Stromal cell of bone marrow (primary cell): ENCODE measurements at places on chromosomes 4 and X.

GRCh38 chrX:102934624-102935023, 2.4 kb upstream of the RAB40AL start:
- peak; percentile 6 for DNase-seq

GRCh38 chr4:123621072-123621705, 224.6 kb downstream of the SPRY1 start:
- peak; percentile 53 for DNase-seq

GRCh38 chrX:40651620-40652223, 4.4 kb upstream of the CXorf38 start:
- peak; percentile 38 for DNase-seq

GRCh38 chr4:152209772-152210493, 326.0 kb downstream of the FBXW7 start:
- DNase-seq, result no peak

- DNase-seq, result no peak
Measured at GRCh38 chr4:127548990-127549925, 83.5 kb upstream of the INTU start.

DNA sequence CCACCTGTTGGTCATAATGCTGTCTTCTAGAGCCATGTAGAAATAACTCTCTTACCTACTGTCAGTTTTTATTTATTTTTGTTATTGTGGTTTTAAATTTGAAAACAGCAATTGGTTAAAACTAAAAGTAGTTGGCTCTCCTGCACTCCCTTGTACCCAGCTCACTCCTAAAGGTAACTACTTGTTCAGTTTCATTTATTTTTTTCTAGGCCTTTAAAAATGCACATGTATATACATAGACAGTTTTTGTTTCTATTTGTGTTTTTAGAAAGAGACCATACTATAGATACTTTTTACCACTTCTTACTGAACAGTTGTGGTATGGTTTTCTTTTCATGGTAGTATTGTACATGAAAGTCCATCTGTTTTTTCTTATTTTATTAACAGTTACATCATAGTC, 16.8 kb downstream of the SMAD1 start:
- DNase-seq, result no peak

GRCh38 chrX:10146346-10146745, 10.4 kb upstream of the CLCN4 start:
- no peak for DNase-seq

DNA sequence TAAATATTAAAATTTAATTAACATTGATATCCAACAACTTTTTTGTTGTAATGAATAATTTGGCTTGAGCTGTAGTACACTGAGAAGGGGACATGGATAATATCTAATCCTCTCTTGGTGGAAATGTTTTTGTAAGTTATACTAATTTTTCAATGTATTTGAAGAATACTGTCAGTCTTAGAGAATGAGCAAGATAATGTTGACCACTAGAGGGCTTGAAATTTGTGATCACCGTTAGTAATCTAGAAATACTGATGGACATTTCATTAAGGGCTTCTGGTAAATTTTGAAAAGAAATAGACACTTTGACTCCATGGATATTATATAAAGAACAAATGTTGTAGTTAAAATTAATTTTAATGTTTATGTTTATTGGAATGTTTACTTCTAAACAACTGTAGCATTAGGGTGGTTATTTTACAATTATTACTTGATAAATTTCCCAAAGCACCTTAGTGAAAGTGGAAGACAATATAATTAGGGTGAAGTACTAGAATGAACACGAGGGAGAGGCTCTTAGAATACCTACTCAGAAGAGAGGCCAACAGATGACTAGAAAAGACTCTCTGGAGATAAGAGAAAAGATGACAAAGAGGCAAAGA, 20.0 kb upstream of the CAMK2D start:
- no peak for DNase-seq

- no peak for DNase-seq
Measured at GRCh38 chr4:42945874-42946273, 53.4 kb downstream of the GRXCR1 start.

DNA sequence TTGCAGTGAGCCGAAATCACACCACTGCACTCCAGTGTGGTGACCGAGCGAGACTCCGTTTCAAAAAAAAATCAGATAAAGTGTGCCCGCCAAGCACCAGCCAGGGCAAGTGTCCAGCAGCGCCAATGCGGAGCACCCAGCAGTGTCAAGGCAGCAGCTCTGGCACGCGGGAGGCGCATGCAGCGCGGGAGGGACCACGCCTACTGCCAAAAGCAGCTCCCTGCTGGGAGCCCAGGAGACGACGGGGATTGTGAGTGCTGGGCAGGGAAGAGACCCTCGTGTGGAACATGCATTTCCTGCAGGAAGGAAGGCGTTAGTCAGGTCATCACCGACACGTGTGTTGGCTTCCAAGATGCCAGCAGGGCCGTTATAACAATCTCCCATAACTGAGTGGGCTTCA, 10.4 kb downstream of the FAM53A start:
- no peak for DNase-seq

GRCh38 chr4:5370286-5370685, 319.0 kb downstream of the STK32B start:
- no peak for DNase-seq

GRCh38 chr4:143406523-143406922, 69.8 kb downstream of the GAB1 start:
- peak; percentile 73 for DNase-seq

DNA sequence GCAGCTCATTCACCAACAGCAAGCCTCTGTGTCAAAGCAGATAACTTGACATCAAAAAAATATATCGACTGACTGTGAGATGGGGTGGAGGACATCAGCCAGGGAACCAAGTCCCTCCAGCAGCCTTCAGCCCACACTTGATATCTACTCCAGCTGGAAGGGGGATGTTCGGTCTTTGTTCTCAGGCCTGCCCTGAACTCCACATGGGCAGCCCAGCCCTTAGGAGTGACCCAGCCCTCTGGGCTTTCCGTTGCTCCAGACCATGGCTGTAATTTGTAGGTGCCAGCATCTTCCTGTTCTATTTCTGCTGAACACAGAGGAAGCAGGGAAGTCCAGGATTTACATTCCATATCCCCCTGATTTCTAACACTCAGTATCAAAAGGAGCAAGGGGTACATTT, 17.4 kb downstream of the RASL11B start:
- DNase-seq, result no peak

DNA sequence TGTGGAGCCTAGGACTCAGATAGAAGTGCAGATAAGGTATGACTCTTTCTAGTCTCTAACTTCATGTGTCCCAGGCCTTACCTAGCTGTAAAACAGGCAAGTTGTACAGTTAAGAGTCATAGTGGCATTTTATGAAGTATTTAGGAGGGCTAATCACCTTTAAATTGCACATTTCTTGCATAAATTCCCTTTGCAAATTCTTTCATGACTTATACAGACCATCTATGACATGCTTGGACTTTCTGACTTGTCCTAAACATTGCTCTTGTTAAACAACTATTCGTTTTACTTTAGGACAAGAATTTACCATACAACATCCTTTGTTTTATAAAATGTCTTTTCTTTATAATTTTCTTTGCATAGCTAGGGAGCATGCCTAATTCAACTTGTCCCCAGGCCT, 7.8 kb upstream of the RRAGB start:
- no peak for DNase-seq

GRCh38 chrX:10259716-10260115, 102.9 kb downstream of the CLCN4 start:
- no peak for DNase-seq

DNA sequence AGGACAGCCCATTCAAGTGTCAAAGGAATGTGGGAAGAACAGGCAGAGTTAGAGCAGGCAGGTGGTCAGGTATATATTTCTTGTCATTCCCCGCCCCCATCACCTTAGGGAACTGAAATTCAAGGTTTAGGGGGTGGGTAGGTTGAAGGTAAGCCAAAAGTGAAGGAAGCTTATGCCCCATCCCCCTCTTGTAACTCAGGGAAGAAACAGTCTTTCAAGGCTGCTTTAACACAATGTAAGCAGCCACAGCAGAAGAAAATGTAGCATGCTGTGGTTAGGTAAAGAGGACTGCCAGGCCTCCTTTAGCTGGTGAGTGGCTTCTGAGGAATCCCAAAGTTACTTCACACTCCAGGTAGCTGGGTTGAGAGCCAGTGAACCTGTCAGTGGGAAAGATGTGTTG, 122.3 kb downstream of the RS1 start:
- DNase-seq, result no peak

DNA sequence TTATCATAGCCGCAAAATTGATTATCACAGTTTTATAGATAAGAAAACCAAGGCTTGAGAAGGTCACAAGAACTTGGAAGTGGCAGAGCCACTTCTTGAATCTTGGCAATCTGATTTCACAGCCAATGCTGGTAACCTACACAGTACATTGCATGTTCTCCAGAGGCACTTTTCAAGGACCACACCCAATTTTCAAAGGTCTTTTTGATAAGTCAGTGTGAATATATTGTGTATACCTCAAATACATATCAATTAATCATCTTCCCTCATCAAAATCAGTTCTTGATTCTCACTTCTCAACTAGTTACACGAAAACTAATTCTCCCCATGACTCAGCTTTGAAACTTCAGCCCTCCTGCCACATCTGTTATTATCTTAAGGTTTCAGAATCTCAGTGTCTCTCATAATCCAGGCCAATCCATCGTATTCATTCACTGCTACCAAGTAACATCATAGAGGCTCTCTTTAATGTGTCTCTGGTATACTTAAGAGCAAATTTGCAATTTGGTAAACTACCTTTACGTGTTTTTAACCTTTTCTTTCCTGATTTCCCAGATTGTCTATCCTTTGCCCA, 16.8 kb downstream of the CAMK2D start:
- DNase-seq, result no peak

DNA sequence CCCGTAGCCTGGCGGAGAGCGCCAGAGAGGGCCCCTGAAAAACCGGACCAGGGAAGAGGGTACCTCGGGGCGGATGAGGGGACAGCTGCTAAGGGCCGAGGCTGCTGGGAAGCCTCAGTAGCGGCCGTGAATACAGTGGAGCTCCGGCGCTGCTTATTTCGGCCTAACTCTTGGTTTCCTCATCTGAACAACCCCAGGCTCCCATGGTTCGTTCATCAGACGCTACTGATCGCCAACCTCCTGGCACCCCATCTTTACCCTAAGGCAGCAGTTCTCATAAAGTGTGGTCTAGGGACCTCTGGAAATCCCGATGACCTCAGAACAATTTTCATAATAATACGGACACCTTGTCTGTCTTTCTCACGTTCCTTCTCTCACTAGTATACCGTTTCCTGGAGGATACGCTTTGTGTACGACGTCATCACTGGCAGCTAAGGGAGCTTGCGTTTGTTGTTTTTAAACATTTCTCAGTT, 645 bp upstream of the RAB28 start:
- DNase-seq, result peak; percentile 9

DNA sequence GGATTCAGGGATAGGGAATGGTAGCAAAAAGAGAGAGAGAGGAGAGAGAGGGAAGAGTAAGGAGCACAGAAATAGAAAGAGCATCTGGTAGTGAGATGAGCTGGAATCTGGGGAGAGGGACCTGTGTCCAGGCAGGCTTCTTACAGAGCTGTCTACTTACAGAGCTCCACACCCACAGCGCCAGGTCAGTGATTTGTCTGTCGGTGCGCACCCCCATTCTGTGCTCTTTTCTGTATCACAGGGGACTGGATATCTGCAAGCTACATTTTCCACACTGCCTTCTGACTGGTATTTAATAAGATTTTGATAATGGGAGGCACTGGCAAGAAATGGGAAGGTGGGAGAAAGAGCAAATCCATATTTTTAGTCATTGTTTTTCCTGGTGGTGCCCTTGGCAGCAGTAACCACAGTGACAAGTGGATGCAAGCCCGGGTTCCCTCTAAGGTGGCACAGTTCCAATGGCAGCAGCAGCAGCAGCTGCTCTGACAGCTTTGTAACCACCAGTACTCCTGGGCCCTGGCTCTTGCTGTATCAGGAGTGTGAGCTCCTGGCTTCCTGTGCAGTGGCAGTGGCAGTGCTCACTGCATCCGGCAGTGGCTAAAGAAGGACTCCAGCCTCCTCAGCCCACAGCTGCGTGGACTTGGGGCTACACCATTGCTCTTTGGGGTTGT, 300.5 kb downstream of the TRIML1 start:
- peak; percentile 33 for DNase-seq

- DNase-seq, result peak; percentile 51
Measured at GRCh38 chr4:152983774-152984411, 47.8 kb downstream of the FHDC1 start.

DNA sequence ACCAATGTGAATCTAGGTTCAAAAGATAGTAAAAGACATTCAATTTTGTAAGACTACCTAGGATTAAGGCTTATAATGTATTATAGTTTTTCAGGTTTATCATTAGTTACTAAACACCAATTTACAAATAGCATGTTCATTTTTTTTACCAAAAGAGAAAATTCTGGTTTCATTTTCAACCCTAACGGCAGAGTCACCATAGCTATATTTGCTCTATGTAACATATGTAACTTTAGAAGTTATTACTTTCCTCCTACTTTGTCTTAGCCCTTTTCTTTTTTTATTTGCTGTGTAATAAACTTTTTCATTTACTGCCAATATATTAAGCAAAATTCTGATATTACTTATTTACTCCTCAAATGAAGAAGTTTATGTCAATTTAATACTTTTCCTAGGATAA, 639.6 kb downstream of the ARAP2 start:
- DNase-seq, result no peak

- DNase-seq, result no peak
Measured at GRCh38 chr4:41000356-41000755, 214.0 kb downstream of the APBB2 start.

DNA sequence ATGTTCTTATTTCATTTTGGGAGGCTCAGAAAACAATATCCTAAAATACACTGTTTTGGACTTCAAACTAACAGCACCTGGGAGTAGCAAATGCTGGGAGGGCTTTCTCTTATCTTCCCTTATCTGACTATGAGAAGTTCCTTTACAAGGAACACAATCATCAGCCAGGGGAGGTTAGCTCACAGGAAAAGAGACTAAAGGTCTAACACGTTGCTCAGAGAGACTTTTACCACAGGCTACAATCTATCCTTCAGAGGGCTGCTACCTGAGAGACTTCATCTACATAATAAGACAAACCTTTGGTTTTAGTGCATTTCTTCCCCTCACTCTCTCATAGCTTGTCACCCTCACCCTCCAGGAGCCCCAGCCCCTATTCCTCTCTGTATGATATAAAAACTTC, 35.8 kb downstream of the MEPE start:
- DNase-seq, result no peak

DNA sequence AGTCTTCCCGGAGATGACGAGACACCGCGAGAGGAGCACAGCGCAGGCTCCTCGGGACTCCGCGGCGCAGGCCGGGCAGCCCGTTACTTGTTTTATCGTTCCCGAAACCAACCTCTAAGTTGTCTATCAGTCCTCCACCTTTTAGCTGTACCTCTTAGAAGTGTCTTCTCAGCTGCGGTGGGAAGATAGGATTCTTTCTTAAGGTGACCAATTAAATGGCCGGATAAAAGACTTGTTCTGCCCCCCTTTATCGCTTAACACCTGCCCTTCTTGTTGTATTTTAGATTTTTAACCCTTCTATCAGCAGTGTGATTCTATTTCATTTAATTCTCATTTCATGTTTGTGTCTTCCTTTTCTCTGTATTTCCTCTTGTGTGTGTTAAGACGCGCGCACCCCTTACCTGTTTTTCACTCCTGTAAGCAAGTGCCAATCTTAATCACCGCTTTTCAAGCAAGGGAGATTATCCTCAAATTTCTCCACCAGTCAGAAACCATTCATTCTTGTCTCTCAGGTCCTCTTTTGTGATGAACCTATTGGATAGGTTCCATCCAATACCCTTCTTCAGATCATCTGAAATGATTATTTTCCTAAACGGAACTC, at the start of gene SLC9B2:
Gene SLC9B2, minus strand, starts transcription at position 15 of the 601 bp plus-strand sequence. CDS start 9,211 bp downstream, outside the sequence.
- no peak for DNase-seq

GRCh38 chr4:1547856-1548826, 136.0 kb downstream of the FAM53A start:
- no peak for DNase-seq
